ENCODE measurements at places on chromosomes 6 and 20.

GRCh38 chr6:33190504-33191107, 1.7 kb downstream of the COL11A2 start:
- no peak for DNase-seq

- no peak for DNase-seq
Observed at GRCh38 chr20:48384147-48384818, 443.5 kb downstream of the PREX1 start.

DNA sequence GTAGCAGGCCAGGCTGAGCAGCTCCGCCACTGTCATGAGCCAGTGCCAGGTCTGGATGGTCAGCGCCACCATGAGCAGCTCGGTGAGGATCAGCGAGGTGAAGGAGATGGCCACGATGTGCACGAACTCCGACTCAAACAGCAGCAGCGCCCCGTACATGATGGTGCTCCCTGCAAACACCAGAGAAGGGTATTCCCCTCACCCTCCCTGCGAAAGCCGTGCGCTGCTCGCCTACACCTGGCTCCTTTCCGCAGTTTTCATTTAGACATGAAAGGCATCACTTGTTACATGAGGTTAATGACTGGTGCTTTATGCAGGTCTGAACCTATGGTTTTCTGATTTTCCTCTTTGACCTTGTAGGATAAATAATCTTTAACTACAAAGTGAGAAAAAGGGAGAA, 62.3 kb upstream of the NFATC2 start:
- no peak for DNase-seq

GRCh38 chr6:87333591-87334181, 4.6 kb upstream of the GJB7 start:
- DNase-seq: no peak

DNA sequence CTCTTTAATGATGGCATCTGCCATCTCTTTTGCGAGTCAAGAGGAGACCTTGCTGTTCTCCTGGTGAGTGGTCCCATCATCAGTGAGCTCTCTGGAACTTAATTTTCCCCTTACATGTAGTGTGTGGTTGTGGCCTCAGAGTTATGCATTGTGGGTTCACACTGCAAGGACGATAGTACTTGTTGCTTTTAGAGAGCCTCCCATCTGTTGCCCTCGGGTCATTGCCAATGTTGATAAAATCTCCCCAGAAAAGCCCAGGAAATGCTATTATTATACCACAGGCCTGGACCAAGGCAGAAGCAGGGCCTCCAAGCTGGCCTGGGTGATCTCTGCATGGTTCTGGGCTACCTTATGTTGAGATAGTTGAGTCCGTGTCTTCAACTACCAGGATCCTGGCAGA, 241.6 kb downstream of the BMP7 start:
- no peak for DNase-seq

DNA sequence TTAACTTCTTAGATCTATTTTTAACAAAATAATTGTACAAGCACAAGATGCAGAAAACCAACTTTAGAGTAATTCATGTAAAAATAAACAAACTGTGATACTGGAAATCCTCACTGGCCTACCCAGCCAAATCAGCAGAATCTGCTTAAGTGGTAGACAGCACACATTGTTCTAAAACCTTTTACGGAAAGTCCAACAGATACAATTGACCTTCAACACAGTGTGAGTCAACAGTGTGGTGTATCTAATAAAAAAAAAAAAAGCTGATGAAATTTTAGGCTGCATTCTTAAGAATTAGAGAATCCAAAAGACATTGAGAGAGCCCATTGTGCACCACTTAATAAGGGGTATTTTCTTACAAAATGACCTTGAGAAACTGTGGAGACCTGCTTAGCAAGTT, 174.5 kb downstream of the COL21A1 start:
- DNase-seq: no peak

- DNase-seq: no peak
Observed at GRCh38 chr6:75922226-75922625, 150.2 kb downstream of the IMPG1 start.

DNA sequence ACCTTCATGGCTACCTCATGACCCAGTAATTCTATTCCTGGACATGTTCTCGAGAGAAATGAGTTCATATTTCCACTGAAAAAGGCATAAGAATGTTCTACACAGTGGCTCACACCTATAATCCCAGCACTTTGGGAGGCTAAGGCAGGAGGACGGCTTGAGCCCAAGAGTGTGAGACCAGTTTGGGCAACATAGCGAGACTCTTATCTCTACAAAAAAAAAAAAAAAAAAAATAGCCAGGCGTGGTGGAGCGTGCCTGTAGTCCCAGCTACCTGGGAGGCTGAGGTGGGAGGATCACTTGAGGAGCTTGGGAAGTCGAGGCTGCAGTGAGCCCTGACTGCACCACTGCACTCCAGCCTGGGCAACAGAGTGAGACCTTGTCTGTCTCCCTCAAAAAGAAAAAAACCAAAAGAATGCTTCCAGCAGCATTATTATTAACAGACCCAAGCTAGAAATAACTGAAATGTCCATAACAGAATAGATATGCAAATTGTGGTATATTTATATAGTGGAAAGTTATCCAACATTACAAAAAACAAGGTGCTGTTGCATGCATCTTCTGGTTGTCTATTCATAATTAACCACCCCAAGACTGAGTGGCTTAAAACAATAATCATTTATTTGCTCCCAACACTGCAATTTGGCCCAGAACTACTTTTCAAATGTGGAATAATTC, 9.4 kb upstream of the RAB44 start:
- no peak for DNase-seq

DNA sequence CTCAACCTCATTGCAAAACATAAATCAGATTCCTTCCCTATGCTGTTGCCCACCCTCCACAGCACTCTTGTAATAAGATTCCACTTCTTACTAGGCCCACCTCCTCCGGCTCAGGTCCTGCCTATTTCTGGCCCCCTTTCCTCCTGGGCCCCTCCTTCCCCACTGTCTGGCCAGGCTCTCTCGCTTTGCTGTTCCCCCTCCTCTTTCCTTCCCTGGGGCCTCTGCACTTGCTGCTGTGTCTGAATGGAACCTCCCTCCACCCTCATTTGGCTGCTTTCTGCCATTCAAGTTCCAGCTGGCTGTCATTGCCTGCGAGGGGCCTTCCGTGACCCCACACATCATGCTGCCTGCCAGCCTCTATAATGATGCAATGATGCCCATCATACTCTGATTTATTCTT, 38.9 kb downstream of the ARHGAP40 start:
- no peak for DNase-seq

DNA sequence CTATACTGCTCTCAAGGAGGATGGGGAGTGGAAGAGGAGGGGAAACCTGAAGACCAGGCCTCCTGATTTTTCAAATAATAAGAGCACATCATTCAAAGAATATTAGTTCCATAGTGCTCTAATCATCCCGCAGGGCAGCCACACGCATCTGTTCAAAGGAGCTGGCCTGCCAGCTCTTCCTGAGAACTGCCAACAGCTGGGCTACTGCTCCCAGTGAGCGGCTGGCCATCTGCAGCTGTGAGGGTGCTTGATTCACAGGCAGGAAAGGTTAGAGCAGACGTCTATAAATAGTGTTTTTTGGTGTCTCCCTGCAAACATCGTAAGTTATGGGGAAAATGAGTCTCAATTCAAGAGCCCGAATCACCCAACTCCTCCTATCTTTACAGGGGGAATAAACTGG, 17.3 kb downstream of the NSFL1C start:
- DNase-seq: no peak

GRCh38 chr20:51660672-51661608, 107.2 kb downstream of the ATP9A start:
- no peak for DNase-seq

DNA sequence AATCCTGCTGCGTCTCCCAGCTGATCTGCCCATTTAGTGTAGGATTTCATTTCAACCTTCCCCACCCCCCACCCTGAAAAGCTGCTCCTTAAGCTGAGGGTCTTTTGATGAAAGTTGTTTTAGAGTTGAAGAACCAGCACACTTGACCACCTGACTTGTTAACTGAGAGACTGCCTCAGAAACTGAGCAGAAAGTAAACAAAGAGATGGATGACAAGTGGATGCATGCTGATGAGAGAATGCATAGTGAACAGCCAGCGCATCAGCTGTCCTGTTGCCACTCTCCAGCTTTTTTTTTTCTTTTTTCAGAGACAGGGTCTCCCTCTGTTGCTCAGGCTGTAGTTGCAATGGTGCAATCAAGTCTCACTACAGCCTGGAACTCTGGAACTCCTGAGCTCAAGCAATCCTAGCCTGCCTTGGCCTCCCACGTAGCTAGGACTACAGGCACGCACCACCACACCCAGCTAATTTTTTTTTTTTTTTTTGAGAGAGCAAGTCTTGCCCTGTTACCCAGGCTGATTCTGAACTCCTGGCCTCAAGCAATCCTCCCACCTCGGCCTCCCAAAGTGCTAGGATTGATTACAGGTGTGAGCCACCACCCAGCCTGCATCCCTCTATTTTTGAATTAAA, 9.5 kb downstream of the RPL10A start:
- no peak for DNase-seq

- DNase-seq: no peak
Observed at GRCh38 chr6:86107985-86108384, 465.3 kb upstream of the SYNCRIP start.

- no peak for DNase-seq
Observed at GRCh38 chr6:165680975-165681374, 17.9 kb upstream of the PDE10A start.

DNA sequence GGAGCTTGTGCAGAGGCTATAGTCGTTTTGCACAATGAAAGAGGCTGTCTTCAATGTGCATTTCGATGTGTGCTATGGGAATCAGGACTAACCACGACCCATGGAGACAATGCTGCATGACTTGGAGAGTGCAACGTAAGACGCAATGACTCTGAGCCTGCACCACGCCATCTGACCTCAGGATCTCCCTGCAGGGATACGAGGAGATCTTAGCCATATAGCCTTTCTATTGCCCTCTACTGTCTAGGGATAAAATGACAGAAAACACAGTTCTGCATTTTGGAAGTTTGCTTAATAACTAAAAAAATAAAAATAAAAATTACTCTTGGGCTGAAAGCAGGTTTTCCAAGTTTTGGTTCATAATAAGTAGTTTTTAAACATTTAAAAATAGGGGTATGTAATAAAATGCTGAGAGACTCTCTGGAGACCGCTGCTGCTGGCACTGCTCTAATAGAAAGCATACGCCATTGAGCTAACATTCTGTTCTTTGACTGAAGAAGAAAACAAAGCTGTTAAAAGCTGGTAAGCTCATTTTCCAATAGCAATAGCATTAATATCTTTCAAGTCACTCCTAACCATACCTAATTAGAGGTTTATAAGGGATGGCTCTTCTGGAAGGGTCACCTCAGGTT, 87.2 kb downstream of the PDE7B start:
- DNase-seq: no peak

DNA sequence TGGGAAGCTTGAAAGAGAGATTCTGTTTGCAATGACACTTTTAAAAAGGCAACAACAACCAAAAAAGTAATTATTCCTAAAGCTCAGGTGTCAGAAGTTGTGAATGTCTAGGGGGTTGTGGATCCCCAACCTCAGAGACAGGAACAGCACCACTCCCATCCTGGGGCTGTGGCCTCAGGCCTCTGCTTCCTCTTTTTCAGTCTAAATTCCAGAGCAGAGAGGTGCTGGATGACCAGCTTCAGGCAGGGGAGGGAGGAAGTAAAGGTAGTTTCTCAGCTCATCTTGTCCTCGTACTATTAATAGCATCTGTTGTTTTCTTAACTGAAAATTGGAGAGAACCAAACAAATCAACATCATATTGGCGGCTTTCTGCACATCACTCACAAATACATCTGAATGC, 8.3 kb downstream of the NT5E start:
- DNase-seq: no peak

GRCh38 chr6:105204331-105204730, 24.5 kb upstream of the POPDC3 start:
- DNase-seq: no peak

DNA sequence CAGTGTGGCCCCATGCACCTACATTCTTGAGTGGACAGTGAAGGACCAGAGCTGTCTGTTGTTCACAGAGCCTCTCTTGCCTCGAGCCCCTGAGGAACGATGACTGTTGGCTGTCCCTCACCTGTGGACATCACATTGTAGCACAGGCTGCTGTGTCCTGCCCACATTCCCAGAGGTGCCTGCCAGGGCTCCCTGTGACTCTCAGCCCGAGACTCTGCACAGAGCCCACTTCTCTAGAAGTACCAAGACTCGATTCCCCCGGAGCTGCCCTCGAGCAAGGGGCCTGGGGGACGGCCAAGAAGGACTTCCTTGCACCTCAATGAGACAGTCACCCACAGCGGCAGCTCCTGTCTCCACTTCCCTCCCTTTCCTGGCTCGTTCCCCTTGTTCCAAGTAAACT, 28.6 kb upstream of the DLGAP4 start:
- DNase-seq: no peak

DNA sequence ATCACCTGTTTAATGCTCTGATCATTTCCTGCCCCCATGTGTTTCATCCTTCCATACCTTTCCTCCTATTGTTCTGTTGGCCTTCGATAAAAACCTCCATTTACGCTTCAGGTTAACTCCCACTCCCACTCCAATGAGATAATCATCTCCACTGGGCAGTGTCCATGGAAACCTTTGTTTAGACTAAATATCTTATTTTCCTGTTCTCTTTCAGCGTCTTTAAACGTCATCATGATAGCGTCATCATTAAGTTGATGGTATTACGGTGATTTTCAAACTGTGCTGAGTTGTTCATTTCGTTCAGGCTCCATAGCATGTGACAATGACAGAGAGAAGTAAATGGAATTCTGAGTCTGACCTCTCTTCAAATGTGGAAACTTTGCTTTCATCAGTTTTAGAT, 970.5 kb upstream of the SLC35B3 start:
- DNase-seq: no peak

DNA sequence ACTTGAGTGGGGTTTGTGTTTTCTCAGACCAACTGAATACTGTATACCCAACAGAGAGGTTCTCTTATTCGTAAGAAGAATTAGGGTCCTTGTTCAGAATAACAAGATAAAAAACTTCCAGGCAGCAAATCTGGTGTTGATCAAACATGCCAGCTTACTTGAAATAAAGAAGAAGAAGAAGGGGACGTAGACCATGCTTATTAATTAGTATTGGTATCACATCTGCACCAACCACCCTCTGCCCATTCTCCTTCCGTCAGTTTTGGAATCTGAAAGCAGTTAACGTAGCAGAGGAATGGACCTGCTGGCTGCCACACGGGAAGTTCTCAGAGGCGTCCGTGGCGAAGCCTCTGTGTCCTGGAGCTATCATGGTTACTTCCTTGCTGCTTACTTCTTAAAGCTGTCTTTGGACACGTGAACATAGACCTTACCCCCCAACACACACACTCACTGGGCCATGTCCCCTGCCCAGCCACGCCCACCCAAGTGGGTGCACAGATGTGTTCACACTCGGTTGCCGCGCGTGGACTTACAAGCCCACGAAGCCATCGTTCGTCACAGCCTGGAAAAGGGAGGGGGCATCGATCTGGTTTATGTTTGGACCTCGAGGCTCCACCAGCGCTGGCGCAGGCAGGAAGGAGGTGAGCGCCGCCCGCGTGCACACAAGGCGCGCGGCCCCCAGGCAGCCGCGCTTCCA, 4.1 kb upstream of the DLL1 start:
- DNase-seq: no peak

- DNase-seq: no peak
Observed at GRCh38 chr6:125174626-125175025, 21.1 kb downstream of the TPD52L1 start.

GRCh38 chr20:38092915-38093314, 59.4 kb downstream of the RPRD1B start:
- DNase-seq: no peak

All from NCI-H1092 (cell line).